ENCODE measurements at places on chromosomes 2 and 18.

DNA sequence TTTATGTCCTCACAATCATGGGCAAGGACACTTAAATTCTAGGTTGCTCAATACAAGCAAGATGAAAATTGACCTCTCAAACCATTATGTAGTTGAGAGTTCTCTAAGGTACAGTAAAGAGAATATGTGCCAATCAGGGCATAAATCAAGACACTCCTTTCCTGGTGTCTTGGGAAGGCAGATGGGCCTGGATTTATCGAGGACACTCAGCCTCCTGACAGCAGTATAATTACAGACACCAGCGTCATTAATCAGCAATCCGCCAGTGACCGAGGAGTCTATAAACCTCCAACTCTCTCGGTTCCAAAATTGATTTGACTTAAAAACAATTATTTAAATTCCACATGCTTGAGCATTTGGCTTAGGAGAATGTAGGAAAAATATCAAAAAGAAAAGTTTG is 75.7 kb upstream of the DAPL1 start:
- no peak for DNase-seq

DNA sequence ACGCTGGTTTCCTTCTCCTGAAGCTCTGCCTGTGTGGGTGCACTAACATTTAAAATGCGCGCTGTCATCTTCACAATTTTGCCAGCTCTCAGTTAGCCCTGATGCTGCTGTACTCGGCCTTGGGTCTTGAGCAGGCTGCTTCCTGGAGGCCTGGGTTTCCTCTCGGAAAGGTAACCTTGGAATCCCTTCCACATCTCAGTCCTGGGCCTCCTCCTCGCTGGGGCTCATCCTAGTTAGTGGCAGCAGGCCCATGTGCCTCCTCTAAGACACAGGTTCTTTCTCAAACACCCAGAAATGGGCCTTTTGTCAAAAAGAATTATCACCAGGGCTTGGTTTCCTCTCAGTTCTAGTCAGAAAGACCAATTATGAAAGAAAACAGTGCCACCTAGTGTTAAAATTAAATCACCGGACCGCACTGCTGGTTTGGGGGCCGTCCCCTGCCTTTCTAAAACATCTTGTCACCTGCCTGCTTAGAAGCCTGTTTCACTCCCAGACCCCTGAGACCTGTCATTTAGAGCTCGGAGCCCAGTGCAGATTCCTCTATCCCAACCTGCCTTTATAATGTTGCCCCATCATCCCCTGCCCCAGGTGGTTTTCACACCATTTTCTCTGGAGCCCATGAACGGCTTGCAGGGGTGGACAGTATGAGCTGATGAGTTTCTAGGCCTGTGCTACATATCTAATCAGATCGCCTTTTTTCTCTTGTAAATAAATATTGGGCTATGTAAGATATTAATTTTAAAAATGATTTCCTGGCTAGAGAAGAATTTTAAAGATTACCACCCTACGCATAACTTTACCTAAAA is 42.4 kb downstream of the HK2 start:
- DNase-seq = peak; percentile 66

DNA sequence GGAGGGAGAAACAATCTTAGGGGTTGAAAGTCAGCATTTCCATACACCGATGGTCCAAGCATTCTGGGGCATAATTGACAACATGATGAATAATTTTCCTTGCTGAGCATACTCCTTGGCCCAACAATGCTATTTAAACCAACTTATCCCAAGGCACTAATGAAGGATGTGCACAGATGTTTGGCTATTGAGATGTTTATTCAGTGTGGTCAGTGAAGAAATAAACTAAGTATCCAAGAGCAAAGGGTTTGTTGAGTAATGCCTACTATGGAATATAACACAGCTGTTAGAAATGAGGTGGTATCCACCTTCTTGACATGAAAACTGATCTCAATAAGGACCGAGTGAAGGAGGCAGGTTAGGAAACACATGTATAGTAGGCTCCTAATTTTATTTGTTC is 53.9 kb upstream of the RAB6D start:
- DNase-seq = no peak

- peak; percentile 43 for DNase-seq
Measured at GRCh38 chr2:205947621-205948495, 138.1 kb downstream of the INO80D start.

DNA sequence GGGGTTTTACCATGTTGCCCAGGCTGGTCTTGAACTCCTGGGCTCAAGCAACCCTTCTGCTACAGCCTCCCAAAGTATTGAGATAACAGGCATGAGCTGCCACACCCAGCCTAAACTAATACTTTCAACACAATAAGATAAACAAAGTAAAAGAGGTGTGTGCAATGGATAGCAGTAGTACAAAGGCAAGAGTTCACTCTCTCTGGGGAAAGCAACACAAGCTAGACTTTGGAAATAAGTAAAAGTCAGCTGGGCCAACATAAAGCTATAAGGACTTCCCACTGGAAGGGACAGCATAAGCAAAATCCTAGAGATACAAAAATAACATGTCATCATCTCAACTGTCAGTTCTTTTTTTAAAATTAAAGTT is 5.2 kb upstream of the NOSTRIN start:
- no peak for DNase-seq

DNA sequence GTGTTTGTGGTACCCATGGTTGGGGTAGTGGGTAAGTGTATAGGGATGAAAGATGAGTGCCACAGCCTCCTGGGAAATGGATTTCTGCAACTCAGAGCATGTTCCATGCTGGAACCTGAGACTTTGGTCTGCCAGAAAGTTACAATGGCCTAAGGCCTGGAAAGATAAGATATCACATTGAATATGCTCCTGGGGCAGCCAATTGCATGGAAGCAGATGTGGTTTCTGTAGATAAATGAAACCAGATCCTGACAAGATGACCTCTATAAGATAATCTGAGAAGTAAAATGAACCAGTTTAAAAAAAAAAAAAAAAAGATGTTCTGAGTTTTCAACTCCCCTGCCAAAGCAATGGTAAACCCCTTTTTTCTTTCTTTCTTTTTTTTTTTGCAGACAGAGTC is 91.4 kb upstream of the NCK2 start:
- no peak for DNase-seq

DNA sequence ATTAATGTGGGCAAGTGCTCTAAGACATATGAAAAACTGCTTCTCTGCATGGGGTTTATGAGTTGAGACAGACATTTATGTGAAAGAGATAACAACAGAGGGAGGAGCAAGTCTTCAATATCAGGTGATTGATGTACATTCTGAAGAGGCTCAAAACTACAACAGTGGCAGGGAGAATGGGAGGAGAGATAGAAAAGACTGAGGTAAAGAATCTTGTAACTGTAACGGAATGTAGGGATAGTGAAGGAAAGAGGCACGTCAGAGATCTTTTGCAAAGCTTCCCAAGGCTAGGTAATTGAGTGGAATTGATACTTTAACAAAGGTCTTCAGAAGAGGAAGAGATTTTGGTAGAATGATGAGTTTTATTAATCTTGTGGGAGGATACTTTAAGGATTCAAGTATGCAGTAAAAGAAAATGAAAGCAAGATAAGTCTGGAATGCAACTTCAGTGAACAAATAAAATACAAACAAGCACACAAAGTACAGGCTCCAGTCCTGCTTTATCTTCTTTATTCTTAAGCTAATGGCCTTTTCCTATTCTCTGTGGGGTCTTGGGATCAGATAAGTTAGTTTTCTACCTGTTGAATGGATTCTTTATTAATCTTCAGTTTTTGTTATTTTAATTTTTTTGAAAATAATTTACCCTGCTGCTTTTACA is 15.0 kb downstream of the SMAD4 start:
- no peak for DNase-seq

GRCh38 chr2:102736410-102737409 is 25.1 kb upstream of the TMEM182 start:
- DNase-seq = peak; percentile 80

GRCh38 chr2:208025814-208026184 is 472 bp upstream of the PLEKHM3 start:
- DNase-seq = peak; percentile 13

DNA sequence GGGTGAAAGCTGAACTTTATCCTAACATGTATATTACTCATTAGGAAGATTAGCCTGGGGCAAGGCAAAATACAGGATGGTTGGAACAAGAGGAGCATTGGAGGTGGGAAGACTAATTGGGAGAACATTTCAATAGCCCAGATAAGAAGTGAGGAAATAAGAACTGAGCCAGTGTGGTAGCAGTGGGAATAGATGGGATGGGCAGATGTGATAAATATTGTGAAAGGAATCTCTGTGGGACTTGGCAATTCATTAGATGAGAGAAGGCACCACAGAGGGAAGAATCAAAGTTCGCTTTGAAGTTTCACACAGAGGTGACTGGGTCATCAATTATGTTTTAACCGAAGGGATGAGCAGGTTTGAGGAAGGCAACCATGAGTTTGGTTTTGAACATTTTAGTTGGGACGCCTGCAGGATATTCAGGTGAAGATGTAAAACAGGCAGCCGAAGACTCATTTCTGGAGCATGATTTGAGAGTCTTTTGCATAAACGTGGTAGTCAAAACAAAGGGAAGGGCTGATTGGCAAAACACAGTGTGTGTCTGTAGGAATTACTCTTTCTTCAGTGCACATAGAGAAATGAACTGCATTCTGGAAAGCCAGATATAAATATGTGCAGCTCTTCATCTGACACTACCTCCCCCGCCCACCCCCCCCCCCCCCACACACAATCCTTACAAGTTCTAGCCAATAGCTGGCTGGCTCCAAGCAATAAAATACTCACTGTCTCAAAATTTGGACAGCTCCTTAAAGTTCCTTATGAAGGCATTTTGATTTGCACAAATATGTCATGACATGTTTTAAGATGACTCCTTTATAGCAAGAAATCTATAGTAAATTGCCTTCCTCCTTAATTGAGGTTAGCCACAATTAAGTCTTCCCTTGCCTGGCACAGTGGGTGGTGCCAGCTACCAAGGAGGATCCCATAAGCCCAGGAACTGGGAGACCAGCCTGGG is 1.9 kb upstream of the SLC1A4 start:
- peak; percentile 56 for DNase-seq

DNA sequence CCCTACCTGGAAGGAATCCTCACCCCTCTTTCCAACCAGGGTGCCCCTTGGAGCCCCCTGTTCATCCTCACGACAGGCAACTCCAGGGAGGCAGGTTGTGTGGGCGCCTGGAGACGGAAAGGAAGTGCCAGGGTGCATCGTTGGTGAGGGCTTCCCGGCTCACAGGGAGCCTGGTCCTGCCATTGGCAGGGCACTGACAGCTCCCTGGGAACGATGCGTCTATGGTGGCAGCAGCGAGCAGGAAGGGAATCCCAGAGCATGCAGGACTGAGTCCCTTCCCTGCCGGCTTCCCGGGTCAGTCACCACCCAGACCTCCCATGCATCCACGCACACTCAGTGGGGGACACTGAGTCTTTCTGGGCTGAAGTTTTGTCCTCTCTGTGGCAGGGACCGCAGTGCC is 117.6 kb downstream of the INHBB start:
- DNase-seq = no peak

- no peak for DNase-seq
Measured at GRCh38 chr2:106995556-106995955, 109.6 kb upstream of the ST6GAL2 start.

DNA sequence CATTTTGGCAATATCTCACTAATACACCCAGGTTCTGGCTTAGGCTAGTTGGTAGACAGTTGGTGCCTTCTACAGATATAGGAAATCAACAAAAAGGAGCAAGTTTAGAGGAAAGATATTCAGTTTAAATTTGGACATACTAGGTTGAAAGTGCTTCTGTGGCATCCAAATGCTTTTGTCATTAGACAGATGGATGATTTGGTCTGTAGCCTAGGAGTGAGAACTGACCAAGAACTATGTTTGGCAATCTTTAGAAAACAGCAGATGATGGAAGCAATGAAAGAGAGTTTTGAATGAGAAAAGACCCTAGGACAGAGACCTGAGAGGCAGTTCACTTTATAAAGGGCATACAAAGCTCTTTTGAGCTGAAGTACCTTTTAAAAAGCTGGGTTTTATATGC is 201.3 kb upstream of the FSHR start:
- no peak for DNase-seq

DNA sequence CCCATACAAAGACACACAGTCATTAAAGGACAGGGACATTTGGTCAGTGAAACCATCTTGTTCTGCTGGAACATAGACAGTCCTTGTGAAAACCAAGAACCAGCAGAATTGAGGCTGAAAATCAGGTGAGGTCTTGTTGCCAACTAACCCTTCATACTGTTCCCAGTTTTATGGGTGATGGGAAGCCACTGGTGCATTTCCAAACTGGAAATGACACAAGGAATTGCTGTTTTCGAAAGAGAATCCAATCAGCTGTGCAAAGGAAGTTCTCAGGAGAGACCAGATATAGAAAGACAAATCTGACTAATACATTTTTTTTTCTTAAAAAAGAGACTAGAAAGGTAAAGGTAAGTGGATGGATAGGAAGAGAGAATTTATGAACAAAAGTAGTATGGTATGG is 948.2 kb downstream of the TSN start:
- DNase-seq = no peak

GRCh38 chr18:10274301-10274700 is 180.1 kb upstream of the APCDD1 start:
- DNase-seq = no peak

- DNase-seq = no peak
Measured at GRCh38 chr18:32343634-32344033, 127.0 kb downstream of the GAREM1 start.

All from stimulated activated effector memory CD8-positive, alpha-beta T cell treated with anti-CD3 and anti-CD28 coated beads, Interleukin-12 subunit alpha, Interleukin-12 subunit beta, amount 100 ng/mL, for 72 hours (primary cell).